ENCODE measurements at places on chromosomes 3 and 15. TPM values are rescaled to one million over a fixed set of nuclear protein-coding genes. Genes with fewer than 3 reads are reported as not detected.

Gene ST6GAL1
- 141 TPM for total RNA-seq

Gene TRMT10C
- 20.5 TPM for total RNA-seq

- H3K27me3 ChIP-seq, result no peaks in the 10 kb centered on the region
- no peak overlapping the region for H3K4me3 ChIP-seq
- no peak for DNase-seq
Measured at GRCh38 chr3:11558918-11559815, 84.5 kb downstream of the VGLL4 start.

GRCh38 chr15:73608475-73608874 is 24.7 kb downstream of the NPTN start:
- no peak overlapping the region for H3K27ac ChIP-seq
- peaks cover 72% of the 10 kb centered on the region for H3K4me1 ChIP-seq
- H3K4me3 ChIP-seq, result no peak overlapping the region
- no peaks in the 10 kb centered on the region for H3K36me3 ChIP-seq
- DNase-seq, result no peak

Gene GRM2
- total RNA-seq, result 0.49 TPM

GRCh38 chr3:125119752-125120378 is 64.1 kb upstream of the HEG1 start:
- peak overlapping the region; percentile 54 for H3K4me3 ChIP-seq
- no peaks in the 10 kb centered on the region for H3K36me3 ChIP-seq
- H3K27me3 ChIP-seq, result no peaks in the 10 kb centered on the region
- peaks cover 59% of the 10 kb centered on the region for H3K4me1 ChIP-seq
- DNase-seq, result no peak

- DNase-seq, result no peak
- no peak overlapping the region for H3K27ac ChIP-seq
- H3K36me3 ChIP-seq, result no peaks in the 10 kb centered on the region
Measured at GRCh38 chr15:45143056-45143455, 13.3 kb downstream of the DUOX1 start.

DNA sequence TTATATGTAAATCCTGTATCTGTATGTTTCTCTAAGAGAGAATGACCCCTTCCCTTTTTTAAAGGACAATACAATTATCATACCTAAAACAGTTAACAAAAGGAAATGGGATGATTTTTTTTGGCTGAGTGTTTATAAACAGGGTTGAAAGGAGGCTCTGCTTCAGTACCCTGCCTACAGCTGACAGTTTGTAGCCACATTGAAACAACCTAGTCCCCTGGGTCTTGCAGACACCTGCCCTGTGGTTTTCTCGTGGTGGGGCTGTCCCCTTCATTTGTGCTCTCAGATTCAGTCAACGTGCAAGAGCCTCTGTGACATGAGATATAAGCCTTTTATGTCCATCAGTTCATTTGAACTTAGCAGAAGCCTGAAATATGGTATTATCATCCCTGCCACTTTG is 2.3 kb upstream of the HMCES start:
- H3K4me3 ChIP-seq, result no peak overlapping the region
- peaks cover 28% of the 10 kb centered on the region for H3K4me1 ChIP-seq
- H3K36me3 ChIP-seq, result peaks cover 43% of the 10 kb centered on the region
- H3K27ac ChIP-seq, result no peak overlapping the region

DNA sequence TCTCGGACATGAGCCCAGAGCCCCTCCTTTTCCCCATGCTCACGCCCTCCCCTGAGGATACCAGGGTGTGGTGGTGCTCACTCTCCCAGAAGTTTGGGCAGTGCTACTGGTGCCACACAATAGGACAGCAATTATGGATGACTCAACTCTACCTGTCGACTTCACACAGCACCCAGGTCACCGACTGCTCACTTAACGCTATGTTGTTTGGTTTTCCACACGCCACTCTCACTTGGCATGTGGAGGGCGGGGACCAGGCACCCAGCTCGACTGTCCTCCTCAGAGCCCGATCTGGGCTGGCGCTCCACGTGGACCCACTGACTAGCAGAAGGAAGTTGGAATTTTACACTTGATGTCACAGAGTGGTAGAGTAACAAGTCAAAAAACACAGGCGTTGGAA is 30.9 kb downstream of the STIMATE start:
- no peaks in the 10 kb centered on the region for H3K4me1 ChIP-seq
- H3K4me3 ChIP-seq, result no peak overlapping the region
- H3K27ac ChIP-seq, result no peak overlapping the region
- no peak for DNase-seq
- no peaks in the 10 kb centered on the region for H3K27me3 ChIP-seq
- no peaks in the 10 kb centered on the region for H3K36me3 ChIP-seq

DNA sequence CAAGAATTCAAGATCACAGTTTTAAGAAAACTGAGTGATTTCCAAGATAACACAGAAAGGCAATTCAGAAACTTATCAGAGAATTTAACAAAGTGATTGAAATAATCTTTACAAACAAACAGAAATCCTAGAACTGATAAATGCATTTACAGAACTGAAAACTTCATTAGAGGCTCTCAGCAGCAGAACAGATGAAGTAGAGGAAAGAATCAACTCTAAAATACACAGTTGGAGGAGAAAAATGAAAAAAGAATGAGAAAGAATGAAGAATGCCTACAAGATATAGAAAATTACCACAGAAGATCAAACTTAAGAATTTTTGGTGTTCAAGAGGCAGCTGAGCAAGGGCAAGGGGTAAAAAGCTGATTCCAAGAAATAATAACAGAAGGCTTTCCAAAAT is 168.8 kb downstream of the POLR2M start:
- no peak overlapping the region for H3K27ac ChIP-seq
- no peaks in the 10 kb centered on the region for H3K4me1 ChIP-seq
- H3K4me3 ChIP-seq, result no peak overlapping the region
- H3K36me3 ChIP-seq, result no peaks in the 10 kb centered on the region
- no peaks in the 10 kb centered on the region for H3K27me3 ChIP-seq

GRCh38 chr3:194056731-194057415 is 79.1 kb upstream of the HES1 start:
- H3K27ac ChIP-seq, result no peak overlapping the region
- peaks cover 8% of the 10 kb centered on the region for H3K4me1 ChIP-seq
- no peak overlapping the region for H3K4me3 ChIP-seq
- no peaks in the 10 kb centered on the region for H3K27me3 ChIP-seq
- no peak for DNase-seq

Gene ATP13A4
- not detected for total RNA-seq

GRCh38 chr3:64244011-64244942 is 19.0 kb upstream of the PRICKLE2 start:
- H3K27me3 ChIP-seq, result no peaks in the 10 kb centered on the region
- no peaks in the 10 kb centered on the region for H3K36me3 ChIP-seq
- peaks cover 12% of the 10 kb centered on the region for H3K4me1 ChIP-seq
- DNase-seq, result no peak

Gene ZPLD1
- total RNA-seq, result not detected

Gene RYR3
- 9.9 TPM for total RNA-seq

DNA sequence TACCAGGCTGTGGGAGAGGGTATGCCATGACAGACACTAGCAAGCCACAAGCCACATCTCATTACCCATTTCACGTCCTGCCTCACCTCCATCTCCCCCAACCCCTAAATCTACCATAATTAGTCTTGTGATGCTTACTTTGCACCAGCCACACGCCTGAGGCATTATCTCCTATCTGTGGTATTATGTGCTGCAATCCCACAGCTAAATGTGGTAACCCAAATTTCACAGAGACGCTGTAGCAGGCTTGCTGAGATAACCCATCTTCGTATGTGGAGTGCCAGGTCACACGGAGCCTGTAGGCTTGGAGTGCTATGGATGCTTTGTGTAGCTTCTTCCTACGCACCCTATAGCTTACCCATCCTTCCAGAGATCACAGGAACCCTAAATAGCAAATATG is 256.7 kb upstream of the KCNH8 start:
- no peaks in the 10 kb centered on the region for H3K4me1 ChIP-seq
- H3K27me3 ChIP-seq, result no peaks in the 10 kb centered on the region
- no peak overlapping the region for H3K27ac ChIP-seq
- H3K4me3 ChIP-seq, result no peak overlapping the region
- no peaks in the 10 kb centered on the region for H3K36me3 ChIP-seq

Gene LEKR1
- total RNA-seq, result not detected

DNA sequence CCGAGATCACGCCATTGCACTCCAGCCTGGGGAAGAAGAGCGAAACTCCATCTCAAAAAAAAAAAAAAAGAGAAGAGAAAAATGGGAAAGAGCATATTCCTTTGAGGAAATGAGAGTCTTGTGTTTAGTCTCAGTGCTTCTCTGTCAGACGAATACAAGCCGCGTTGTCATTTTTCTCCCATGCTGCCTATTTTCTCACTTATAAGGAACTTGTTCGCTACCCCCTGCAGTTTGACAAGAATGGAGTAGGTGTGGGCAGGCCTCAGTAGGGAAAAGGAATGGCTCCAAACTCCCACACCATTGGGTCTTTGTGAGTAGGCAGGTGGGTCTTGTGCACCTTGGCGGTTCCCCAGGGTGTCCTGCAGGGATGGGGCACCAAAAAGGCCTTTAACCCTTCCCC is 6.5 kb downstream of the GPR160 start:
- H3K4me1 ChIP-seq, result no peaks in the 10 kb centered on the region
- DNase-seq, result no peak
- peak overlapping the region; percentile 23 for H3K4me3 ChIP-seq
- H3K27me3 ChIP-seq, result no peaks in the 10 kb centered on the region
- no peaks in the 10 kb centered on the region for H3K36me3 ChIP-seq

Gene MOBP
- total RNA-seq, result not detected

DNA sequence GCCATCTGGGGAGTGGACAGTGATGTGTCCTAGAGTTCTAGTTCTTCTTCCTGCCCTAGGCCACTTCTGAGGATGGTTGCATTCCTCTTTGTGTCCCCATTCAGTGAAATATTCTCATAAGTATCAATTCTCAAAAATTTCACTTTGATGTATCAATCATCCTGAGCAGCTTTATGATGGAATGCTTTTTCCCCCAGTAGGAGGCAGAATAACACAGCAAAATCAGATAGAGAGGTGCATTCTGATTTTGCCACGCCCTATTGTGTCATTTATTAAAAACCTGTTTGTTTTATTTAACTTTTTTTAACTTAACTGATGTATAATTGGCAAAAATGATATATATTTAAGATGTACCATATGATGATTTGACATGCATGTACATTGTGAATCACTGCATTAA is 656.0 kb upstream of the GRM7 start:
- no peak overlapping the region for H3K4me3 ChIP-seq
- H3K27me3 ChIP-seq, result no peaks in the 10 kb centered on the region
- H3K36me3 ChIP-seq, result no peaks in the 10 kb centered on the region
- no peak for DNase-seq
- H3K4me1 ChIP-seq, result no peaks in the 10 kb centered on the region
- no peak overlapping the region for H3K27ac ChIP-seq

- H3K4me1 ChIP-seq, result peaks cover 7% of the 10 kb centered on the region
- no peaks in the 10 kb centered on the region for H3K27me3 ChIP-seq
- H3K36me3 ChIP-seq, result peaks cover 4% of the 10 kb centered on the region
- H3K27ac ChIP-seq, result peak overlapping the region; percentile 4
Measured at GRCh38 chr15:63038926-63039673, 3.4 kb upstream of the TPM1 start.

- no peaks in the 10 kb centered on the region for H3K27me3 ChIP-seq
- H3K4me3 ChIP-seq, result peak overlapping the region; percentile 64
- no peaks in the 10 kb centered on the region for H3K36me3 ChIP-seq
- H3K27ac ChIP-seq, result no peak overlapping the region
Measured at GRCh38 chr3:72288955-72289691, 504.2 kb upstream of the PROK2 start.

Gene MYZAP
- 6.8 TPM for total RNA-seq

Gene MESP2
- total RNA-seq, result 1.8 TPM

DNA sequence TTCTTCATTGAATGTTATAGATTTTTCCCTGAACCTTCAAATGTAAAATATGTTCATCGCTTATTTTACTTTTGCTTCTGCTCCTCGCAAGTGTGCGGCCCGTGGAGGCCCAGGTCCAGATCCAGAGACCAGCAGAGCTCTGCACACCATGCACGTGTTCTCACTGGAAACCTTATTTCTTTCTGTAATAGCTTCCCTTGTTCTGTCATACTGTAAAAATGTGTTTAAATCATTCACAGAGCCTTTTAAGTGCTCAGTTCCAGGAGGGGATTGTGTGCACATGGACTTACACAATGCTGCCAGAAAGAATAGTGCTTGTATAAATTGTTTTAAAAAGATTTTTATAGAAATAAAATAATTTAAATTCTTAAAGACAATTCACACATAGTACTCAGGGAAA is 359.3 kb downstream of the GABRG3 start:
- H3K27me3 ChIP-seq, result no peaks in the 10 kb centered on the region
- H3K4me3 ChIP-seq, result no peak overlapping the region
- no peak for DNase-seq
- no peak overlapping the region for H3K27ac ChIP-seq
- H3K36me3 ChIP-seq, result no peaks in the 10 kb centered on the region
- H3K4me1 ChIP-seq, result no peaks in the 10 kb centered on the region

- H3K27me3 ChIP-seq, result no peaks in the 10 kb centered on the region
- H3K4me3 ChIP-seq, result no peak overlapping the region
- no peak for DNase-seq
- no peaks in the 10 kb centered on the region for H3K4me1 ChIP-seq
- H3K36me3 ChIP-seq, result no peaks in the 10 kb centered on the region
Measured at GRCh38 chr15:69920221-69920620, 177.5 kb downstream of the TLE3 start.

Gene SOX14
- total RNA-seq, result not detected

GRCh38 chr3:15815696-15816095 is 17.9 kb upstream of the ANKRD28 start:
- no peak for DNase-seq
- H3K4me1 ChIP-seq, result no peaks in the 10 kb centered on the region
- no peak overlapping the region for H3K4me3 ChIP-seq
- H3K36me3 ChIP-seq, result no peaks in the 10 kb centered on the region
- no peaks in the 10 kb centered on the region for H3K27me3 ChIP-seq

DNA sequence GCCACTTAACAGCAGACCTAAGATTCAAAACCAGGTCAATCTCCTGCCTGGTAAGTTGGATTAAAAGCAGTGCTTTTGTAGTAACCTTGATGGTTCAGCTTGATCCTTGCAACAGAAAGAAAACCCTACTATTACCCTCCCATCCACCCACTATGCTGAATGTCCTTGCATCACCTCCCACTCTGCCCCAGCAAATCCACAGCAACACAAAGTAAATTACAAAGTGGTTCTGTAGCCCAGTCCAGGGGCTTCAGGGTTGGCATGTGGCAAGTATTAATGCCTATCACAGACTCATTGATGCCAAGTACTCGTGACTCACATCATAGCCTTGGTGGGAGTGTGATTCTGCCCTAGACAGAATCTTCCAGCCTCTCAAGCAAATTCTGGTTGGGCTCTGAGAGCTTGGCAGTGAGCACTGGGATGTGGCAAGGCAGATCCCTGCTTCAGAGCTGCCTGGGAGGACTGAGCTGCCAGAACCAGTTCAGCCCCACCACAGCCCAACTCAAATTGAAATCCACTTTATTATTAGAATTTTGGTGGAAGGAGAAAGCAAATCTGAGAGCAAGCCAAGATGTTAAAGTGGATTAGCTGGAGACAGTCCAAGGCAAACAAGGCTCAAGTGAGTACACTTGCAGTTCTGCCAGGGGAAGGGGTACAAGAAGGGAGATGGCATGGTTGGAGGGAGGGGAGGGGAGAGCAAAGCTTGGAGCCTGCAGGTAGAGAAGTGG is 225.8 kb upstream of the UMPS start:
- no peak overlapping the region for H3K4me3 ChIP-seq
- H3K36me3 ChIP-seq, result peaks cover 14% of the 10 kb centered on the region
- peak overlapping the region; percentile 42 for H3K27ac ChIP-seq
- no peaks in the 10 kb centered on the region for H3K27me3 ChIP-seq
- H3K4me1 ChIP-seq, result peaks cover 41% of the 10 kb centered on the region
